Retinal pigment epithelial cell (primary cell): ENCODE measurements at places on chromosomes 5 and 9.

GRCh38 chr9:13023498-13023897, 248.7 kb downstream of the LURAP1L start:
- no peak for DNase-seq

- DNase-seq = no peak
Measured at GRCh38 chr5:169289520-169289919, 11.4 kb downstream of the SLIT3 start.

DNA sequence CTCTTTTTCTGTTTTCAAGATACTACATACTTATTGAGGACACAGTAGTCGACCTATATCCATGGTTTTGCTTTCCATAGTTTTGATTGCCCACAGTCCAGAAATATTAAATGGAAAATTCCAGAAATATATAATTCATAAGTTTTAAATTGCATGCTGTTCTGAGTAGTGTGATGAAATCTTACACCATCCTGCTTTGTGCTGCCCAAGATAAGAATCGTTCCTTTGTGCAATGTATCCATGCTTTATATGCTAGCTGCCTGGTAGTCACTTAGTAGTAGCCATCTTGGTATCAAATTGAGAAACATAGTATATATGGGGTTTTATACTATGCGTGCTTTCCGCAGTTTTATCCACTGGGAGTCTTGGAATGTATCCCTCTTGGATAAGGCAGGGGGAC, 59.0 kb downstream of the CWC27 start:
- DNase-seq = no peak

DNA sequence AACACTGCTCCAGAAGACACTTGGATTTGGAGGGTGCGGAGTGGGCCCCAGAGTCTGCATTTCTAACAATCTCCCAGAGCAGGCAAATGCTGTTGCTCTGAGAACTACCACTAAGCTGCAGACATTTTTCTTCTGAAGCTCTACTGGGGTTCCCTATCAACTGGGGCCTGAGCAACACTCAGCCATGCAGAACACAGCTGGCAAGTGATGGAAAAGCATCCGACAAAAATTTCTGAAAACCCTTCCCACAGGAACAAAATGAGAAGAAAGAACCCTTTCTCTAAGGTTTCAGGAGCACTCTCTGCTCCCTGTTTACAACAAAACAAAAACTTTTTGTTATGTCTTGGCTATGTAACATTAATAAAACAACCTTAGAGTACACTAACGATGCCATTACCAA, 516.9 kb downstream of the CTNND2 start:
- no peak for DNase-seq

- DNase-seq = no peak
Measured at GRCh38 chr5:56839062-56839461, 23.7 kb downstream of the MAP3K1 start.

DNA sequence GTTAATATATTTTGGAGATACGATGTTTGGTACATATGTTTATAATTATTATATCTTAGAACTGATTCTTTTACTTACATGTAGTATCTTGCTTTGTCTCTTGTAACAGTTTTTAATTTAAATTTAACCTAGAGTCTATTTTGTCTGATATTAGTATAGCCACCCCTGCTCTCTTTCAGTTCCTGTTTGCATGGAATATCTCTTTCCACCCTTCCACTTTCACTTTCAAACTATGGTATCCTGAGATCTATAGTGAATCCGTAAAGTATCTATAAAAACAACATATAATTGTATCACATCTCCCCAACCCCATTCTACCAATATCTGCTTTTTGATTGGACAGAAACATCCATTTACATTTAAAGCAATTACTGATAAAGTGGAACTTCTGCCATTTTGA, 7.2 kb downstream of the IRGM start:
- no peak for DNase-seq

- no peak for DNase-seq
Measured at GRCh38 chr5:116090302-116090701, 5.5 kb downstream of the COMMD10 start.

GRCh38 chr9:115164511-115164974, 46.6 kb upstream of the TNC start:
- DNase-seq = peak; percentile 70

DNA sequence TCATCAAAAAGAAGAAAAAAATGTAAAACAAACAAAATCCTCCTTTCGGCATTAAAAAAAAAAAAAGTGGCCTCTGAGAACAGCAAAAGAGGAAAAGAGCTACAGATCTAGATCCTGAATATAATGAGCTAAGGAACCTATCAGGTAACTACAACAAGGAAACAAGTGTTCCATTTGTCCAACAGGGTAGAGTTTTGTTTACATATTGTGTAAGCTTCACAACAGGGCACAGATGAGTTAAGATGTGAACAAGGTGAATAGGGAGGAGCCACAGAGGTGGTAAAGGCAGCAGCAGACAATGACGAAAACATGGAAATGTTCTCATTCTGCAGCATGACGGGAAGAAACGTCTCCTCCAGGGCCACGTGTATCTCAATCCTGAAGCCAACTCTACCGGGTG, 14.4 kb downstream of the ELP1 start:
- DNase-seq = no peak

DNA sequence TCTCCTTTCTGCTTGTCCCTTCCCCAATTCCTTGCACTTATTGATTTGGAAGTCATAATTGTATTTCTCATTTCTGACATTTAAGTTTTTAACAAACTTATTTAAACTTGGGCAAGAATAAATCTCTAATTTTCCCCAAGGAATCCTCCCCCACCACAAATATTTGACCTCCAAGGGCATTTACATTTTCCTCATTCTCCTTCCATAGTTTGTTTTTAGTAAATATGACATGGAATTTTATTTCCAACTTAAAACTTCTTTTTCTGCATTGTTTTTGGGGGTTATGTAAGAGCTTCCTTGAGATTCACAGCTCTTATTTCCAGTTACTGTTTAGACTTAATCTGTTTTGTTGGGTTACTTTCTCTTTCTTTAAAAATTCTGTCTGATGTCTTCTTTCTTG, 64.9 kb downstream of the ZNF618 start:
- no peak for DNase-seq

DNA sequence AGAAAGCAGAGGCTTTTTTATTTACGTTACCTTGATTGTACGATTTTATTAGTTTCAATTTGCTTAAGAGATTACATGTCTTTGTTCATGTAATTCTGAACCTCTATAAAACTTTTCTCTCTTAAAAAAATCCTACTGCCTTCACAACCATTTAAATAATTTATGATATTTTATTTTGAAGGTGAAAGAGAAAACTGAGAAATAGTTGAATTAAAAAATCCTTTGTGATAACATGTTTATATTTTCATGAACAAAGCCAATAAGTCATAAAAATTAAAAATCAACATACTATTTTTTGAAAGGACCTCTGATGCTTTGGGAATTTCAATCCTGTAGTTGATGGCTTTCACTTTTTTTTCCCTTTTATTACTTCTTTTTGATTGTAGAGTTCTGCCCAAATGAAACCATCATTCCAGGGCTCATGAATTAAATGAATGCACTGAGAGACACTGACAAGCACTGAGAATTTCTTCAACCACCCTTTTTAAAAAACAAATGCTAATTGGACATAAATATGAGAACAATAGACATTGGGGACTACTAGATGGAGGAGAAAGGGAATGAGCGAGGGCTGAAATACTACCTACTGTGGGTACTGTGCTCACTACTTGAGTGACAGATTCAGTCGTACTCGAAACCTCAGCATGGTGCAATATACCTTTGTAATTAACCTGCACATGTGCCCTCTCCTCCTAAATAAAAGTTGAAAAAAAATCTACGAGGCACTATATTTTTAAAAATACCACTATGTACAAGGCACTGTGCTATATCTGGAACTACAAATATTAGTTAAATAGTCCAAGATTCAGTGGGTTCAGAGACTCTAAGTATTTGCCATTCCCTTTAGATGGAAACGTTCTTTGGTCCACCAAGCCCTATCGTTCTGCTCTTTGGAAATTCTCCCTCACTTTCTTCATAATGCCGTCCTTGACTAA, 5.9 kb downstream of the CDKN2A start:
- no peak for DNase-seq

GRCh38 chr9:121985792-121986494, 107.2 kb downstream of the TTLL11 start:
- DNase-seq = no peak

GRCh38 chr9:134469041-134469875, 143.0 kb downstream of the RXRA start:
- no peak for DNase-seq

DNA sequence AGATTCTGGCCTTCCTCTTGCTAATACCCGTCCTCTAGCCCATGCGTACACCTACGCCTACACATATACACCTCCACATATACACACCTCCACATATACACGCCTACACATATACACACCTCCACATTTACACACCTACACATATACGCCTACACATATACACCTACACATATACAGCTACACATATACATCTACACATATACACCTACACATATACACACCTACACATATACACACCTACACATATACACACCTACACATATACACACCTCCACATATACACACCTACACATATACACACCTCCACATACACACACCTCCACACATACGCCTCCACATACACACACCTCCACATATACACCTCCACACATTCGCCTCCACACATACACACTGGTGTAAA, 27.2 kb downstream of the AK3 start:
- no peak for DNase-seq

DNA sequence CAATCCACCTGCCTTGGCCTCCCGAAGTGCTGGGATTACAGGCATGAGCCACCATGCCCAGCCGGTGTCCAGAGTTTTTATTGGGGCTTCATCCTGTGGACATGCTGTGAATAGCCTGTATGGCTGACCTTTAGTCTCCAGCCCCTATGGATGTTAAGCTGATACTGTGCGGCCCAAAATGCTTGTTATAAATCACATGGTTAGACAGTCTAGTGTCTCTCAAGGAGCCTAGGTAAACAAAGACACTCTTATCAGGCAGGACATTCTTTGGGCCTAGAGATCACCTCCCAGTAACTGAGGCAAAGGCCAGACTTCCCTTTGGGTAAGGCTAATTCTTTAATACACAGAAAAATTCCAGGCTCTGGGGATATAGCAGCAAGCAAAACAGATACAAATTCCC, 22.0 kb upstream of the SLC46A2 start:
- DNase-seq = no peak

GRCh38 chr5:137209232-137209809, 289.8 kb downstream of the SPOCK1 start:
- no peak for DNase-seq
